ENCODE measurements at places on chromosomes 6 and 20. TPM values are rescaled to one million over a fixed set of nuclear protein-coding genes. Genes with fewer than 3 reads are reported as not detected.

BTNL2 gene
- not detected for polyA plus RNA-seq

HLA-DPB1 gene
- 74.7 TPM for polyA plus RNA-seq

SLC26A8 gene
- 0.09 TPM for polyA plus RNA-seq

LPIN3 gene
- polyA plus RNA-seq = 10.8 TPM

SMLR1 gene
- polyA plus RNA-seq = not detected

LINC00237 gene
- not detected for polyA plus RNA-seq

ORC3 gene
- polyA plus RNA-seq = 16.5 TPM

Measured in urinary bladder (tissue), 4 donors.